ENCODE measurements at places on chromosomes 4 and X. TPM values are rescaled to one million over a fixed set of nuclear protein-coding genes. Genes with fewer than 3 reads are reported as not detected.

GRCh38 chrX:44935640-44936039, 62.7 kb downstream of the KDM6A start:
- H3K4me1 ChIP-seq = no peaks in the 10 kb centered on the region
- H3K27ac ChIP-seq = no peak overlapping the region
- no peaks in the 10 kb centered on the region for H3K36me3 ChIP-seq
- DNase-seq = no peak

- no peak within 1 kb of the TSS for H3K27ac ChIP-seq
- H3K27me3 ChIP-seq = peaks cover 45% of the 10 kb centered on the region
- H3K36me3 ChIP-seq = no peaks in the 10 kb centered on the region
- peaks cover 8% of the 10 kb centered on the region for H3K4me1 ChIP-seq
- peak within 1 kb of the TSS; percentile 33 for H3K4me3 ChIP-seq
Observed at GRCh38 chr4:65670331-65671031, at the start of gene EPHA5. Gene EPHA5 (minus strand): TSS chr4:65670489. CDS start chr4:65669742, 747 bp downstream.

DNA sequence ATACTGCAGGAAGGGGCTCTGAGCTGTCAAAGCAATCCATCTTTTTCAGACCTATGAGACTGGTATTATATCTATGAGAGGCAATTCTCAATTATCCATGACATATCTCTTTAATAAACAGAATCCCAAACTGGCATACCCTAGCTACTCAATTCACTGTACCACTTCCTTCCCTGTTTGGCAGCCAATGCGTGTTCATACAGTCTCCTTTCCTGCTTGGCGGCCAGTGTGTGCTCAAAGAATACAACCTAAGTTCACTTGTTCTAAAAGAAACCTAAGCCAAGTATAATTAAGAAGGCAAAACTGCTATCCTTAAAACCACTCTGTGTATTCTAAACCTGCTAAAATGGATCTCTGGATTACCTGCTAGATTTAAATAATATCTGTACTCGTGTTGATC, 38.3 kb downstream of the ARHGEF9 start:
- no peaks in the 10 kb centered on the region for H3K27me3 ChIP-seq
- no peak overlapping the region for H3K4me3 ChIP-seq
- H3K4me1 ChIP-seq = peaks cover 2% of the 10 kb centered on the region
- DNase-seq = no peak
- H3K36me3 ChIP-seq = no peaks in the 10 kb centered on the region

DNA sequence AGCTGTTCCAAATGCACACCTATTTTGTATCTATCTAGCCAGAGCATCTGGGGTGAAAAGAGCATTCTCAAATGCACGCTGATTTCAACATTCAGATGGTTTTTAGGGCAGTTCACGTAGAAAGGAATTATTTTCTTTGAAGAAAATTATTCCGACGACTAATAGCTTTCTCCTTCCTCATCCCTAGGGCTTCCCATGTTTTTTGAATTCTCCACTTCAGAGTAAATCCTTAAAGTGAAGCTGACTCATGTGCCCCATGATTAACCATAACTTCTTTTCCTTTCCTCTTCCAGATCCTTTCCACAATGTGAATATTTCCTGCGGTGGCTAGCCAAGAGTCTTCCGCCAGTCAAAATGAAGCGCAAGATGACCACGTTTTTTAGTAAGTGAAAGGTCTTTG, 86.7 kb upstream of the PDHA1 start:
- no peak overlapping the region for H3K27ac ChIP-seq
- no peak for DNase-seq
- H3K4me3 ChIP-seq = no peak overlapping the region
- H3K4me1 ChIP-seq = no peaks in the 10 kb centered on the region
- H3K27me3 ChIP-seq = peaks cover 2% of the 10 kb centered on the region

DNA sequence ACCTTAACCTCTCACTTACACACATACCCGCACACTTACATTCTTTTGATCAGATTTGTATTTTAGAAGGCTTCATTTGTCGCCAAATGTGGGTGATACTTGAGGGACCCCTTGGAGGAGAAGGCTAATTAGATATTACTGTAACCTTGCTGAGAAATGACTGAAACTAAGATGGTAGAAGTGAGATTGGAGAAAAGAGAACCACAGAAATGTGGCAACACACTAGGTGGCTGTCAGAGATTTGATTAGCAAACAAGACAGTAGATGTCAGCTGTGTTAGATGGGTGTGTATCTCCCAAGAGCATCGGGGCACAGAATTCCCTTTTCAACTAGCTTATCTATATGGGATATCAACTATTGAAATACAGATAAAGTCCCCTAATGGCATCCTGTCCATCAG, 149.3 kb upstream of the FABP2 start:
- H3K27me3 ChIP-seq = no peaks in the 10 kb centered on the region
- no peak for DNase-seq
- H3K4me3 ChIP-seq = no peak overlapping the region

DNA sequence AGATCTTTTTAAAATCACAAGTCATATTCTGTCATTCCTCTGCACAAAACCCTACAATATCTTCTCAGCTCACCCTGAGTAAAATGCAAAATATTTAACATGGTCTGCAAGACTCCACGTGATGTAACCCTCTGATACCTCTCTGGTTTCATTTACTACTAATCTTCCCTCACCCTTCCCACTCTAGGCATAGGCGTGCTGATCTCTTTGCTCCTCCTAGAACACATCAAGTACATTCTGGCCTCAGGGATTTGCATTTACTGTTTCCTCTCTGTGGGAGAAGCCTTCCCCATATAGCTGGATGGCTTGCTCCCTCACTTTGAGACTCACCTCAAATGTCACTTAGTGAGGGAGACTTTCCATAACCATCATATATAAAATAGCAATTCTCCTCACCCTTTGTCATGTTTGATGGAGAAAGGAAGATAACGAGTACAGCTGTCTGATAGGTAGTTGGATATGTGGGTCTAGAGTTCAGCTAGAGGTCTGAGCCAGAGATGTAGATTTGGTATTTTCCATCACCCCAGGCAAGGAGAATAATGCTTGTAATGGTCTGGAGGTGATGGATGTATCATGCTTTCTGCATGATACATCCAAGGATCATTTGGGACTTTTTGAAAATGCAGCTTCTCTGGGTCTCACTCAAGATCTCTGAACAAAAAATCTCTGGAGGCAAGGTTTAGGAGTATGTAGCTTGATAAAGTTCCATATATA, 123.9 kb upstream of the VAMP7 start:
- no peak overlapping the region for H3K4me3 ChIP-seq
- no peak overlapping the region for H3K27ac ChIP-seq
- H3K36me3 ChIP-seq = no peaks in the 10 kb centered on the region

GRCh38 chr4:100988876-100989275, 358.4 kb downstream of the PPP3CA start:
- DNase-seq = no peak
- no peaks in the 10 kb centered on the region for H3K27me3 ChIP-seq
- peaks cover 5% of the 10 kb centered on the region for H3K4me1 ChIP-seq
- H3K4me3 ChIP-seq = no peak overlapping the region
- H3K27ac ChIP-seq = no peak overlapping the region
- no peaks in the 10 kb centered on the region for H3K36me3 ChIP-seq

DNA sequence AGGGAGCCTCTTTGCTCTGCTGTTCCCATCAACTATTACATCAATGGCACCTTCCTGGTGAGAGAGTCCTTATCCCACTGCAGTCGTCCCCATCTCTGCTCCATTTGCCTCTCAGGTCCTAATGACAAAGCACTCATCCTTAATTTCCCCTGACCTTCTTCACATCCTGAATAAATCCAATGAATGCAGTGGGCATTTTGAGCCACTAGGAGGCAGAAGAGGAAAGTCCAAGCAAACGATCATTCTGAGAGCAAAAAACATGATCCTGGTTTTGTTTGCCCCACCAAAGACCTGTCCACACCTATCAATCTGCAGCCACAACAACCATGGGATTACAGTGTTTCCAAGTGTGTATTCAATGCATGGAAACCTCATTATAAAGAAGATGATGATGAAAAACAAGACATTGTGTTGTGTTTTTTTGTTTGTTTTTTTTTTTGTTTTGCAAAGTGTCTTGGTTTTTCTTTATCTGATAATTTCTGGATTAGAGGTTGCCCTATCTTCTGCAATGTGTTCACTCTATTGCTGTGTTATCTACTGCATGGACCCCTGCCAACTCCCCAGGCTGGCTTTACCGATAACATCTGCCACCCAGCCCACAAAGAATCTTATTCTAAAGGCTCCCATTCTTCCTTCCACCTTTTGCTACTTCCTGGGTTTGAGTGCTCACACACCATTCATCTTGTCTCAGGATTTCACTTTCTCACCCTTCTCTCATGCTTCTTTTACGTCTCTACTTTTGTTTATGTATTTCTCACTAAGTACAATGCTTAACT, 207.2 kb downstream of the NLGN4X start:
- H3K27ac ChIP-seq = no peak overlapping the region
- no peak overlapping the region for H3K4me3 ChIP-seq
- DNase-seq = peak; percentile 57

DNA sequence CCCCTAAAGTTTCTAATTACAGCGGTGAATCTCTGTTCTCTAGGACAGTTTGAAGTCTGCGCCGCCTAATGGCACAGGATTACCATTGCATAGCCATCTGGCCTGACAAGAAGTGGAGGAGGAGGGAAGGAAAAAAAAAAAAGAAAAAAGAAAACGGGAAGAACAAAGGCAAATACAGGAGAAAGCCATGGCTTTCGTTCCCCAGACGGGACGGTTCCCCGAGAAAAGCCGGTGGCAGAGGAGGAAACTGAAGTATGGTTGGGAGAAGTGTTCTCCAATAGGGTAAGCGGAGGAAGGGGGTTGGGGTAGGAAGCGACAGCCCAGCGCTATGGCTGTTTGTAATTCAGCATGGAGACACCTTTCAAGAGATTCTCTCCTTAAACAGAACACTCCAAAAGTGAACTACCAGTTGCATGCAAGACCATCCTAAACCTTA, 80.8 kb downstream of the HMGN5 start:
- no peaks in the 10 kb centered on the region for H3K36me3 ChIP-seq
- H3K4me3 ChIP-seq = peak overlapping the region; percentile 73
- peak overlapping the region; percentile 22 for H3K27ac ChIP-seq
- H3K27me3 ChIP-seq = no peaks in the 10 kb centered on the region
- H3K4me1 ChIP-seq = no peaks in the 10 kb centered on the region
- DNase-seq = peak; percentile 87

DNA sequence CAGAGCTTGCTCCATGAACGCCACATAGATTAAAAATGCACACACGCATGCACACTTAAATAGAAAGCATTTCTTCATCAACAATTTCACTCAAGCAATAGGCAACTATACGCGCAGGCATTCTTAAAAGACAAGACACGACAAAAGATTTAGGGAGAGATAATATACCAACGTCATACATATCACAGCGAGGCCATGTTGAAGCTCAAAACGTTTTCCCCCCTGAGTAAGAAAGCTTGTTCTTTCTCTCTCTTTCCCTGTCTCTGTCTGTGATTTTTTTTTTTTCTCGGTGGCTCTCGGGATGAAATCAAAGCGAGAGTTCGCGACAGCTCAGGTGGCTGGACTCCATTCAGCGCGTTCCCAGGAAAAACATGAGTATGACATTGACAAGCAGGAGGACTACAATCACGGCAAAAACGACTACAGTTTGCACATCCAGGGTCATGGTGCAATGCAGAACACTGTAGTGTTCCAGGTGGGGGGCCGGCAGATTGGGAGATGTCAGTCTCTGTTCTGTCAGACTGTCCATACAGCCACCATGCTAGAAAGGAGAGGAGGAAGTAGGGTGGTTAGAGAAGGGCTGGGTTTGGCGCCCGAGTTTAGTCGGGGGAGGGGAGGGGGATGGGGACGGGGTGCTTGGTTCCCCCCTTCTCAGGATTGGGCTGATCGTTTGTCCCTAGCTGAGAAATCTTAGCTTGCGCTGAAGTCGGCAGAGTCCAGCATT, 30.7 kb downstream of the ARHGEF9 start:
- H3K36me3 ChIP-seq = no peaks in the 10 kb centered on the region
- no peaks in the 10 kb centered on the region for H3K27me3 ChIP-seq
- no peaks in the 10 kb centered on the region for H3K4me1 ChIP-seq

- no peaks in the 10 kb centered on the region for H3K27me3 ChIP-seq
- H3K36me3 ChIP-seq = no peaks in the 10 kb centered on the region
- H3K27ac ChIP-seq = no peak overlapping the region
Observed at GRCh38 chr4:21678711-21679110, 269.9 kb downstream of the KCNIP4 start.

DNA sequence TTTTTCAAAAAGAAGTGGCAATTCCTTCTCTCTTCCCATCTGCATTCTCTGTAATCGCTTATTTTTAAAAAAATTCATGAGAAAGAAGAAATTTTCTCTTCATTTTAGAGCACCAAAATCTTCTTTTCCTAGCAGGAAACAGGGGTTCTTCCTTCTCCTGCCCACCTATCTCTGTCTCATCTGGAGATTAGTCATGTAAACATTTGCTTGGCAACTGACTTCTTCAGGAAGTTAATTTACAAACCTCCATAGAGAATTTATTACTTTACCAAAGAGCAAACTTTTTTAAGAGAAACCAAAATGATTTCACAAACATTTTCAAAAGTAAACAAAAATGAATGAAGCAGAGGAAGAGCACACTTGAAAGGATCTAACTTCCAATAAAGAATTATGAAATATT, 13.5 kb downstream of the TTC29 start:
- H3K36me3 ChIP-seq = no peaks in the 10 kb centered on the region
- no peak for DNase-seq
- no peaks in the 10 kb centered on the region for H3K4me1 ChIP-seq
- H3K27me3 ChIP-seq = no peaks in the 10 kb centered on the region
- no peak overlapping the region for H3K4me3 ChIP-seq

GRCh38 chrX:69195192-69195591, 29.9 kb upstream of the PJA1 start:
- no peaks in the 10 kb centered on the region for H3K36me3 ChIP-seq
- peak; percentile 74 for DNase-seq
- H3K27ac ChIP-seq = no peak overlapping the region
- no peaks in the 10 kb centered on the region for H3K27me3 ChIP-seq

DNA sequence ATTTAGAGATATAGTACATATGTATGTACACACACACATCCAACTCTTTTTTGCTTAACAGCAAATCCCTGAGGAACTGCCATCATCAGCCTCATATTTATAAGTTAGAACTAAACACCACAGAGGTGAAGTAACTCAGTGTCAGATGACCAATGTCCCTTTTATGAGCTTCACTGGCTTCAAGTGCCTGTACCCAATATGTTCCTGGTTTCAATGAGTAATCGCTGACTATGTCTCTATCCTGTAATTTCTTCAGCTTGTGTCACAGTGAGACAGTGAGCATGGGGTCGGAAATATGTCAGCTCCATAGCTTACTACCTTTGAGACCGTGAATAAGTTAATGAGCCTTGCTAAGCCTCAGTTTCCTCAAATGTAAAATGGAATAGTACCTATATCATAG, 136.2 kb upstream of the RASGEF1B start:
- H3K4me3 ChIP-seq = no peak overlapping the region
- peaks cover 14% of the 10 kb centered on the region for H3K4me1 ChIP-seq
- H3K36me3 ChIP-seq = no peaks in the 10 kb centered on the region
- DNase-seq = no peak

DNA sequence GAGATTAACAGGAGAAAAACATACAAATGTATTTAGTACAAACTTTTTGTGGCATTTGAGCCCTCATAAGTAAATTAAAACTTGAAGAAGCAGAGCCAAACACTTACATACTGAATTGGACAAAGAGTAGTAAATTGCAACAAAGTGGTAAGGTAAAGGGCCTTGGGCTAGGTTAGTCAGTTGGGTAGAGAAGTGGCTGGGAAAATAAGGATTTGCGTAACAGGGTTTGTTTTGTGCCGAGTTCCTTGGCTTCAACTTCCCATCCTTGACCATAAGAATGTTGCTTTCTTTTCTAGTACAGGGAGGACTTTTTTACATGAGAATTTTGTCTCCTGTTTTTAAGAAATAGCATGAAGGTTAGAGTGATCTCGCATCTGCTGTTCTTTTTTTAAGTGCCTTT, 33.3 kb upstream of the DSPP start:
- DNase-seq = no peak
- no peak overlapping the region for H3K4me3 ChIP-seq
- H3K36me3 ChIP-seq = no peaks in the 10 kb centered on the region
- H3K27ac ChIP-seq = no peak overlapping the region

The ARHGEF38 gene
- total RNA-seq = 41.1 TPM

The FAM47A gene
- total RNA-seq = not detected

The CNGA1 gene
- 3.4 TPM for total RNA-seq

The ZNF732 gene
- not detected for total RNA-seq

The MAGEB16 gene
- total RNA-seq = not detected

The AADAT gene
- 2.6 TPM for total RNA-seq

The MAGEC2 gene
- total RNA-seq = not detected
